ENCODE measurements at places on chromosomes 12 and 14.

GRCh38 chr14:79598339-79598738 lies 613.0 kb downstream of the DIO2 start:
- DNase-seq = no peak

GRCh38 chr14:93040982-93041381 lies 74.7 kb downstream of the ITPK1 start:
- DNase-seq = no peak

- no peak for DNase-seq
Measured at GRCh38 chr14:61543946-61544345, 151.4 kb upstream of the HIF1A start.

DNA sequence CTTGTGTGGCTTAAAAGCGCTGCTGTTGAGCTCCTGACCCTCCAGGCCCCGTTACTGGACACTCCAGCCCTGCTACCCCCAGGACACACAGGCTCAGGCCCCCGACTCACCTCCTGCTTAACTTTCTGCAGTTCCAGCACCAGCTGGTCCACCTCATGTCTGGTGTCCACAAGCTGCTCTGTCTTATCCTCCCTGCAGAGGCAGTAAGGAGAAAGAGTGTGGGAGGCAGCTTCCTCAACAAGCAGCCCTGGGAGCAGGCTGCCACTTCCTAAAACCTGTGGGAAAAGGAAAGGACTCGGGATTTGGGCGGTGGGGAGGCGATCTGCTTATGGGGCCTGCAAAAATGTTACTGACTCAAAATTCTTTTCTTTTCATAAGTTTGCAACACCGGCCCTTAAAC lies 79.2 kb downstream of the CCDC88C start:
- no peak for DNase-seq

GRCh38 chr12:56803750-56804149 lies 40.6 kb downstream of the HSD17B6 start:
- DNase-seq = no peak

DNA sequence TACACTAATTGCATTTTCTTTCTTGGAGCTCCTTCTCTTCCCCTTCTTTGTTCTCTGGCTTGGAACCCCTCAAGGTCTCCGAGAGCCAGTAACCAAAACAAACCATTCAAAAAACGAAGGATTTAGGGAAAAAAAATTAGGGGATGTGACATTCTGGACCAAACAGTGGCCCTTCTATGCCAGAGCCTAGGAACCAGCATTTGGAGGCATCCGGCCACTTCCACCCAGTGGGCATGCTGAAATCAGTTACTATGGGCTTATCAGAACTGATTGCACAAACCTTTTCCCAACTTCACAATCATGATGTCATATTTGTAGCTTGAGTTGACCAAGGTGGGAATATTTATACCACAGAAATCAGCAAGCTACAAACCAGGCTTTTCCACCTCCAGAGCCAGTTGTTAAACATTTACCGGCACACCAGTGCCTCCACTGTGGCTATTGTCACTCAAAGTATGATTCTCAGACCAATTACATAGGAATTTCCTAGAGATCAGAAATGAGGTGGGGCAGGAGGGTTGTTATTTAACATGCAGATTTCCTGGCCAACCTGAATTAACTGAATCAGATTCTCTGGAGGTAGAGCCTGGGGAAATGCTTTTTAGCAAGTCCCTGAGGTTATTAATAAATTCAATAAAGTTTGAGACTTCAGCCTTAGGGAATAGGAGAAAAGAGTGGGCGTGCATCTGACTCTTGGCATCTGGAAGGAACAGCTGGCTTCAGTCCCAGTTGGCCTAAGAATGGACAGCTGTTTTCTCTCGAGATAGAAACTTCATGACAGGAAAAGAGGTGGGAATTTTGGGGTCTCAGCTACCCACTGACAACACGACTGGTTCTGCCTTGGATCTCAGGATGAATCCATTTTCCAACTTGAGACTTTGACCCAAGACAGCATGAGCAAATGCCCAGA lies 273.9 kb downstream of the ZFP36L1 start:
- no peak for DNase-seq

GRCh38 chr12:43914923-43915468 lies 79.1 kb downstream of the TMEM117 start:
- no peak for DNase-seq

GRCh38 chr12:124184456-124184855 lies 110.4 kb upstream of the RFLNA start:
- no peak for DNase-seq

- no peak for DNase-seq
Measured at GRCh38 chr12:697481-697880, 34.2 kb upstream of the NINJ2 start.

DNA sequence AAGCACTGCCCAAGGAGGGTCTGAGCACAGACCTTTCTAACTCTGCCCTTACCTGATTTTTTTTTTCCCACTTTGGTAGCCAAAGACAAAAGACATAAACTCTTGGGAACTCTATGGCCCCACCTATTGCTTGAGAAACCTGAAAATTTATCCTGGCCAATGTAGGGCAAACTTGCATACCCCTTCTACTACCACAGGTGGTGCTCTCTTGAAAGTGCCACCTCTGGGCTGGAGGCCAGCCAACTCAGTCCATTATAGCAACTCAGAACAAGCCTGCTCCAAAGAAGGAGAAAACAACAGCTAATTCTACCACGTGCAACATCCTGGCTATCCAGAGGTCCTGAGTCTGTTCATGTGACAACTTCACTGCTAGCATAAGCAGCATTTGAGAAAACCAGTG lies 55.7 kb upstream of the ABCD2 start:
- no peak for DNase-seq

DNA sequence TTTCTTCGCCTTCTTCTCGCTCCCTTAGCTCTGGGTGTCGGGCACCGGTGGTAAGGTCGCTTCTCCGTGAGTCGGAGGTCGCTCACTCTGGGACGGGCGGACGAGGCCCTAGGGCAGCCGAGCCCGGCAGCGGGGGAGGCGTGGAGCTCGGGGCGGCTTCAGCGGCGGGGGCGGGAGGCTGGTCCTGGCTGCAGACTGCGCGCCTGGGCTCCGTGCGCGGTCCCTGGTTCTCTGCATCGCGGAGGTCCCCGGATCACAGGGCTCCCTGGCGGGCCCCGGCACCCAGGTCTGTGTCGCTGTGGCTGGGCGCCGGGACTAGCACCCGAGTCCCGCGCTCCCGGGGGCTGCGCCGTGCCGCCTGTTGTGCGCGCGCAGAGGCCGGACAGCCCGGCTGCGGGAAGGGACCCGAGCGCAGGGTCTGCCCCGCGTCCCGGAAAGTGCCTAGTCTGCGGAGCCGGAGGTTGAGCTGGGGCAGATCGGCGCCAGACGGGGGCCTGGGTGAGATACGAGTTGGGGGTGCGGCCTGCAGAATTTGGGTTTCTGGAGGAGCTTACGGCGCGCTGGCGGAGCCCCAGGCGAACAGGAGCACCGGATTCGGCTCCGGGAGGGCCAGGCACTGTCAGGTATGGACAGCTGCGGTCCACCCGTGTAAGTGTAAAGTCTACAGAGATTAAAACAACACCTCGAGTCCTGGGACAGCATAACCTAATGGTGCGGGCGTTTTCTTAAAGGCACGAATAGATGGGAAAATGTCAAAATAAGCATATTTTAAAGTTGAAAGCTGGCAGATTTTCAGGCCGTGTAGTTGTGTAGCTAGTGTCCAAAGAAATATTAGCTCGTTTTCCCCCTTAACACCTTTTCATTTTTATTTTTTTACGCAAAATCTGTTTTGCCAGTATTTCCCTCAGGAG lies 713 bp downstream of the FRMD6 start:
- DNase-seq = no peak

GRCh38 chr14:93895023-93895604 lies 32.0 kb upstream of the FAM181A start:
- no peak for DNase-seq

- DNase-seq = no peak
Measured at GRCh38 chr12:5884285-5884684, 60.8 kb downstream of the ANO2 start.

DNA sequence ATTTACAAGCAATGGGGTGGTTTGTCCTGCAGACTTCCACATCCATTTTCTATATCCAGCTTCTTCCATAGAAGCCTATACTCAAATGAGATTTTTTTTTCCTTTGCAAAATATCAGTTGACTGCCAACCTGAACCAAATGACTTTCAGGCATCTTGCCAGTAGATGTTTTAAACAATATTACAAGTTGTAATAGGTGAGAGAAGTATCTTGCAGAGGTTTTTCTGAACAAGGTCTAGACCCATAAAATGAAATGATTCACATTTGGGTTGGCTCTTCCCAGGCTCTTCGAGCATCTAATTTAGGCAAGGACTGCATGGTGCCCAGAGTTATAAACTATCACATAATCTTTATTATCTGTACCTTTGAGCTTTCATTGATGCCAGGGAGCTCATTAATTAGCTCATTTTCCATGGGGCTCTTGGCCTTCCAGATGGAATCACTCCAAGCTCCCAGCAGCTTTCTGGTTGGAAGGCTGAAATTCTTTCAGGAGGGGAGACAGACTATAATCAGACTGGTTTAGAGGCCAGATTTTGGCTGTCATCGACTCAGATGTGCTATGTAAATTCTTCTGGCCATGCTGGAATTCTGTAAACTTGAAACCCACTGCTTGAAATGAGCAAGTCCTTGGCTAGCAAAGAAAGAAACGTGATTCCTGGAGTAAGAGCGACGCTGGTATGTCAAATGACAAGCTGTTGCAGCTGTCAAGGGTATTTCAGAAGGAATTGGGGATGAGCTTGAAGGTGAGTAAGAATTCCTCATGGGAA lies 32.2 kb upstream of the DICER1 start:
- DNase-seq = no peak

DNA sequence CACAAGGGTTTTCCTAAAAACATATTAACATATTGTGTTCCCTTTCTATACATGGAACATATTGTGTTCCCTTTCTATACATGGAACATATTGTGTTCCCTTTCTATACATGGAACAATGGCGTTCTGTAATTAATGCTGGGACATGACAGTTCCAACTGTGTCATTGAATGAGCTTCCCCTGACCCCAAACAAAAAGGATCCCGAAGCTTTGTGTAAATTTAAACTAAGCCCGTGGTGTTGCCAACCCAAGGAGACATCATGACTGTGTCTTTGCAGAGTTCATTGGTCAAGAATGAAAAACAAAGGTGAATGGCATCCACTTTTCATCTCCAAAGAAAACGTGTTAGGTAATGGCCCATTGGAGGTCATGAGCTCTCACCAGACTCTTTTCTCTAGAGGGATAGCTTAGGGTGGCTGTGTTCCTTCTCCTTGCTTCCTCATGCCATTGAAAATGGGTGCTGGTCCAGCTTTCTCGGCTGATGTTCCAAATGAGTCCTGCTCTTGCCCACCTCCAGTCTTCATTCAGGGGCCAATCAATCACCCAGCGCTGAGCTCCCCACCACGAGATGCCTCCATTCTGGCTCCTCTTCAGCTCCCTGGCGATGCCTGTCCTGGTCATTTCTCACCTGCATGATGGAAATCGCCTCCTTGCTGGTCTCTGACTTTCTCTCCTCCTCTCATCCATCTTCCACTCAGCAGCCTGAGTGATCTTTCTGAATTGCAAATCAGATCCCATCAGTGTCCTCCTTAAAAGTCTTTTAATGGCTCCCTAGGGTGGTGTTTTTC lies 156.1 kb downstream of the VRK1 start:
- DNase-seq = no peak

DNA sequence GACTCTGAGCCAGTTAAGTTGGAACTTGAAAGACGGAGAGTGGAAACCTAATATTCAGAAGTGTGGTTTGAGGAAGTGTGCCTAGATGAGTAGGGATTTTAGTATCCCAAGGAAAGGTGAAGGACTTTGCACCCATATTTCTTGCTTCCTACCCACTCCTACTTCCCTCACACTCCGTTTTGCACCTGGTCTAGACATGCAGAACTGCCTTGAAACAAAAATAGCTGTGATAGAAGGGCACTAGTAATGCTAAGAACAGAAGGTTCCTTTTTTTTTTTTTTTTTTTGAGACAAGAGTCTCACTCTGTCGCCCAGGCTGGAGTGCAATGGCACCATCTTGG lies 732 bp upstream of the ARF3 start:
- no peak for DNase-seq

DNA sequence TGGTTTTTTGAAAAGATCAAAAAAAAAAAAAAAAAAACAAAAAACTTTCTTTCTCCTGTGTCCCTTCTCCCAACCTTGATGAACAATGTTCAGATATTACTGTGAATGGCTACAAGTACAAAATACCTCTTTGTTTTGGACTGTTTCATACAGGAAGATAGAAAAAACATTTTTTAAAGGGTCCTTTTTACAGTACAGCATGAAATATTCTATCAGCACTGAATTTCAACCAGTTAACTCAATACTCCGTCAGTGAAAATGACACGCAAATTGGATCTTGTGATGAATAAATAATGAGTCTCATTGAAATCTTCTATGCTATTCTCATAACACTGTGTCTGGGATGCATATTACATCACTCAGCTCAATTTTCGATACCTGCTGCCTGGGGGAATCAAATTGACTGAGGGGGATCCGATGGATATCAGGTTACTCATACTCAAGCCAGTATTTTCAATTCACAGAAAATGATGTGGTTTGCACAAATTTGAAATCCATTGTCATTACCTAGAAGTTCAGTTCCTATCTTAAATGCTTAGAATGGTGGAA lies 179.6 kb downstream of the TMTC2 start:
- no peak for DNase-seq

DNA sequence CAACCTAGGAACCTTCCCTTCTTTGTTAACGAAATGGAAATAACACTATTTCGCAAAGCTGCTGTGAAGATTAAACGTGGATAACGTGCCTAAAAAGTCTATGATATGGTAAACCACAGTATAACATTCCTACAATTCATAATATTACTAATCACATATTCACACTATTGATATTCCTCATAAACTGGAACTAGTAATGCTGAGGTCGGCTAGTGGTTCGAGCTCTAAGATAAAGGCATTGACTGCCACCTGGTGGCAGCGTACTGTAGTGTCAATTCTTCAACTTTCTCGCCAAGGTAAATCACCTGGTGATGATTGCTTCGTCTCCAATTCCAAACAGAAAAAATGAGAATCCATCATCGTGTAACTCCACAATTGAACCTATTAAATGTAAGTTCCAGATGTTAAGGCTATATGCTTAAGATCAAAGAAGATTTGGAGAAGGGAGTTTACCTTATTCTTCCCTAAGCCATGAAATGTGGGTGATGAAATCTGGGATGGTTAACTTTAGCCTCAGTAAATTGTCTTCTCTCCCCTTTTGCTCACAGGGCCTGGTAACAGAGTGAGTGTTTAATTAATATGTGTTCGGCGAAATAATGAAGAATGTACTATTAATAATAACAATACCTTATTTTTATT lies 197.5 kb upstream of the TMEM132C start:
- DNase-seq = no peak

DNA sequence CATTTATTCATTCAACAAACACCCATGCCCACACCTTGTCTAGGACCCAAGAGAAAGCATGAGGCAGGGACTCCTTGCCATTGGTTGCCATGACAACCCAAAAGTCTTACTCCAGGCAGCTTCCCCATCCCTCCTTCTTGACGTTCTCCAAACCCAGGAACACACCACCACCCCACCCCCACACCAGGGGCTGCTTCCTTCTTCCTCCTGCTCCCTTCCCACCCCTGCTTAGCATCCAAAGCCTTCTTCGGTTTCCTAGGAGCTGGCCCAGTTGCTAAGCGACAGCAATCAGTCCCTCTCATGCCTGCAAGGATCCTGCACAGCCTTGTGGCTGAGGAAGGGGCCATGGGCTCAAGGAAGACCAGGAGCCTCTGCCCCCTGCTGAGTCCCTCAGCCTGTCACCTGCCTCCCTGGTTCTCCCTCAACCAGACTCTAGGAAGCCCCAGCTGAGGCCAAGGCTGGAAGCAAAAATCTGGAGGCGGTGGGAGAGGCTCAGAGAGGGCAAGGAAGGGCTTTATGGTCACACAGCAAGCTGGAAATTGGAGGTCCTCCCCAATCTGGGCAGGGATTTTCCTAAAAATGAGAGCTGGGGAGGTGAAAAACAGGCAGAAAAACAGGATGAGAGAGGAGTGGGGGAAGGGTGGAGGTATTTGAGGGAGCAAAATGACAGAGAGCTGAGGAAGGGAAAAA lies 15.4 kb downstream of the RASAL1 start:
- DNase-seq = no peak
